Effector memory CD8-positive, alpha-beta T cell (primary cell): ENCODE measurements at places on chromosomes 3 and 15.

- no peaks in the 10 kb centered on the region for H3K36me3 ChIP-seq
- peaks cover 93% of the 10 kb centered on the region for H3K27me3 ChIP-seq
- H3K4me3 ChIP-seq = no peak overlapping the region
- peaks cover 2% of the 10 kb centered on the region for H3K4me1 ChIP-seq
- no peak overlapping the region for H3K27ac ChIP-seq
Measured at GRCh38 chr3:127171320-127171719, 21.6 kb upstream of the PRR23E start.

GRCh38 chr3:192899540-192899982 is 18.1 kb downstream of the MB21D2 start:
- peaks cover 10% of the 10 kb centered on the region for H3K27me3 ChIP-seq
- H3K36me3 ChIP-seq = peaks cover 8% of the 10 kb centered on the region
- peak overlapping the region; percentile 46 for H3K4me3 ChIP-seq
- no peak for DNase-seq
- H3K27ac ChIP-seq = no peak overlapping the region

- peaks cover 97% of the 10 kb centered on the region for H3K27me3 ChIP-seq
- peaks cover 5% of the 10 kb centered on the region for H3K4me1 ChIP-seq
- peak overlapping the region; percentile 61 for H3K4me3 ChIP-seq
- H3K27ac ChIP-seq = no peak overlapping the region
Measured at GRCh38 chr15:57376696-57377477, 582 bp downstream of the CGNL1 start.

- no peak for DNase-seq
- peaks cover 15% of the 10 kb centered on the region for H3K36me3 ChIP-seq
- H3K27ac ChIP-seq = no peak overlapping the region
- H3K4me1 ChIP-seq = peaks cover 7% of the 10 kb centered on the region
- peaks cover 18% of the 10 kb centered on the region for H3K27me3 ChIP-seq
Measured at GRCh38 chr15:28107904-28108275, 8.8 kb upstream of the OCA2 start.

GRCh38 chr3:52859686-52860423 is 25.0 kb upstream of the MUSTN1 start:
- no peaks in the 10 kb centered on the region for H3K27me3 ChIP-seq
- peaks cover 30% of the 10 kb centered on the region for H3K4me1 ChIP-seq
- no peak overlapping the region for H3K27ac ChIP-seq
- no peak overlapping the region for H3K4me3 ChIP-seq
- no peak for DNase-seq
- peaks cover 10% of the 10 kb centered on the region for H3K36me3 ChIP-seq

DNA sequence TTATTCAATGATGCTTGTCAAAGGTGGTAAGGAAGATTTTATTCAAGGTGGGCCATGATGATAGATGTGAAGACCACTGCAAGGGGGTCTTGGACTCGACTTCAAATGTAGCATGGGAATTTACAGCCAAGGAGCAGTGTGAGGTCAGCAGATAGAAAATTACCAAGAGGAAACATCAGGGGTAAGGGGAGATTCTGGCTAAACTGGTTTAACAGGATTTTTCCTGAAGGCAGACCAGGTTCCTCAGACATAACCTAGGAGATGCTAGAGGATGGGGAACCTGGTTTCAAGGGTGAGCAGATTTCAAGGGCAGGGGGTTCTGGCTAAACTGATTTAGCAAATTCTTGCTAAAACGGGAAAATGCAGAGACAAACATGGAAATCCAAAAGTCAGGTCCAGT is 464.9 kb downstream of the TAFA4 start:
- no peak overlapping the region for H3K27ac ChIP-seq
- no peak for DNase-seq
- H3K36me3 ChIP-seq = no peaks in the 10 kb centered on the region
- no peak overlapping the region for H3K4me3 ChIP-seq
- no peaks in the 10 kb centered on the region for H3K27me3 ChIP-seq
- H3K4me1 ChIP-seq = no peaks in the 10 kb centered on the region

DNA sequence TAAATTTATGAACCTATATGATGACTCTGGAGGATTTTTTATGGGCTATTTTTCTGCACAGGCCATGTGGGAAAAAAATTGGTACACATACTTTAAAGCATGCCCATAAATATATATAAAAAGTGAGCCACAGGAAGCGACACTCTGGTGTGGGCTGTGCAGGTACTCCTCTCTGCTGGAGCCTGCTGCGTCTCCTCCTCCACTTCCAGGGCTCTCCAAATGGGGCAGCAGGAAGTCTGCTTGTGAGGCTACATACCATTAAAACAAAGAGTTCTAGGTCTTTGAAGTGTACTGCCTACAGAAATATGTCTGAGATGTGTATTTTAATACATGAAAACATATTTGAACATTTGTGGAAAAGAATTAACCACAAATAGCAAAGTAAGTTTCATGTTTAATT is 135.1 kb downstream of the CTNNB1 start:
- H3K27ac ChIP-seq = no peak overlapping the region
- H3K4me1 ChIP-seq = no peaks in the 10 kb centered on the region
- no peaks in the 10 kb centered on the region for H3K27me3 ChIP-seq
- H3K36me3 ChIP-seq = no peaks in the 10 kb centered on the region
- DNase-seq = no peak
- no peak overlapping the region for H3K4me3 ChIP-seq

DNA sequence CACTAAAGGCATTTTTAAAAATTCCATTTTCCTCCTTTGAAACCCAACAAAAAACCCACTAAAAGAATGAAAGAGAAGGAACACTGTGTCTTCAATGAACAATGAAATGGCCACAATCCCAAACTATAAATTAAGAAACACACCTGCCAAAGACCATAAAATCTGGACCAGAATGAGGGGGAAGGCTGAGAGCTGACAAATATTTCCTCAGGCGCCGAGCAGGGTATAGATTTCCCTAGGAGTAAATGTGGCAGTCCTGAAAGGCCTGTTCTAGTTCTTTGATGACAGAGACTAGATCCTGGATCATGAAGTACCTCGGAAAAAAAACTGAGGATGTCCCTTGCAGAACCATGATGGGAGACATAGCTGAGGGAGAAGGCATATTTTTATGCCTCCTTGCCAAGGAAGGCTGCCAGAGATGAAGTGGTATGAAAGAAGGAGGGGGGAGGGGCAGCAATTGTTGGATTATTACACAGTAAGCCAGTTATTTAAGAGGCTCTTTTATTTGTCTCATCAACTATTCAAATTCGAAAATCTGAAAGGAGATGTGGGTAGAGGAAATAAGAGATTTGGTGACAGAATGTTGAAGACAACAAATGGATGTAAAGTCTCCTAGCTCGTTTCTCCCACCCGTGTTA is 275.3 kb upstream of the GOLGA6L4 start:
- no peak overlapping the region for H3K4me3 ChIP-seq
- H3K36me3 ChIP-seq = no peaks in the 10 kb centered on the region
- H3K27ac ChIP-seq = no peak overlapping the region
- H3K4me1 ChIP-seq = no peaks in the 10 kb centered on the region
- no peaks in the 10 kb centered on the region for H3K27me3 ChIP-seq

DNA sequence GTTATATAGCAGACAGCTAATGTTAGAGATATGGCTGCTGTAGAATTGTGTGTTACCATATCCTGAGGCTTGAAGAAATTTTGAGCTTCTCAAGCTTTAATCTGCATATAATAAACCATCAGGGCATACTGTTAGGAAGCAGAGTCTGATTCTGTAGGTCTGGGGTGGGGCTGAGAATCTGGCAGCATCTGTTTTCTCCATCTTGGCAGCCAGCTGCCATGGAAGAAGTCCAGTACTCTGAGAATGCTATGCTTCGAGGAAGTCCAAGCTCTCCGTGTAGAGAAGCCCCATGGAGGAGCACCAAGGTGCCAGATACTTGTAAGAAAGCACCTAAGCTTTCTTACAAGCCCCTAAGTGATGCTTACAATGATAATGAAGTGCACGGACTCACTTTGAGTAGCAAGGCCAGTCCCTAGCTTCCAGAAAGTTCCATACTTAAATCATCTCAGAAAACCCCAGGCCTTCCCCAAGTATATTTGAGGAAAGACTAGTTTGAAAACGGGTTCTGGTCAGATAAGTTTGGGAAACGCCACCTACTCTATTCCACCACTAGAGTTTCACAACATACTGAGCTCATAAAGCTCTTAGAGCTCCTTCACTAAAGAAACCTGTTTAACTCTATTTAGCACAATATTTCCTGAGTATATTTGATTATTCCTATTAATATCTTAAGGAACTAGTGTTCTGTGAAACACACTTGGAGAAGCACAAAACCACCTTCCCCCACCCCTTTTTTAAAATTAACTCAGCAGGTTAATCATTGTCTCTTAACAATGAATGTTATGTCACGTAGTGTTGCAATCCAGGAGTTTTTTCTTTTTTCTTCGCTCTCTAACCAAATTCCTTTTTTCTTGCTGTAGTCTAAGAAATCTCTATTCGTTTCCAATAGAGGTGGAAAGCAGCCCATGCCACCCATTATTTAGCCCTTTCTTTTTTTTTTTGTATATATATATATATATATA is 59.9 kb upstream of the RASGRP1 start:
- no peak overlapping the region for H3K4me3 ChIP-seq
- DNase-seq = no peak
- H3K4me1 ChIP-seq = peaks cover 18% of the 10 kb centered on the region

GRCh38 chr3:171770689-171771620 is 39.3 kb downstream of the PLD1 start:
- H3K27me3 ChIP-seq = no peaks in the 10 kb centered on the region
- H3K36me3 ChIP-seq = no peaks in the 10 kb centered on the region
- H3K4me3 ChIP-seq = no peak overlapping the region
- no peak overlapping the region for H3K27ac ChIP-seq

DNA sequence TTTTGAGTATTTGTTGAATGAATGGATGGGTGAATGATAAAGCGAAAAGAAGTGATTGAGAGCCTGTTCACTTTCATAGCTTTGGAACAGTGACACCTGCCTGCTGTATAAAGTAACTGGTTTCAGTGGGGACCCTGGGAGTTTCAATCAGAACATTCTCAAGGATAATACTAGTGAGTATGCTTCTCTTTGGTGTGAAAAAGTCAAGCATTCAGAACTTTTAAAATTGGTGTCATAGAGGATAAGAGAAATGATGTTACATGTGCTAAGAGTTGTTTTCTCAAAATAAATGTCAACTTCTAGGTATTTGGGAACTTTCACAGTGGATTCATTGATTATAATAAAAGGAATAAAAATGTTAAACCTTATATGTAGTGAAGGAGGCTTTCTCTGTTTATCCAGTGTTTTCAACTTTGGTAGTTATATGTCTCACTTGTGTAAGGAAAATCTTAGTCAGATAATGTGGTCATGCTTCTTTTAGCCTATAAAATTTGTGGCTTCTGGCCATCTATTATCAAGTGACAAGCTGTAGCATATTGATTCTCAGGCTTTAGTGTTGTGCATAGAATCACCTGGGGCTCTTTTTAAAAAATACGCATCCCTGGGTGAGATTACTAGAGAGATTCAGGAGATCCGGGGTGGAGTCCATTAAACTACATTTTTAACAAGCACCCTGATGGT is 11.9 kb downstream of the LRCH3 start:
- no peaks in the 10 kb centered on the region for H3K27me3 ChIP-seq
- H3K4me1 ChIP-seq = peaks cover 35% of the 10 kb centered on the region
- peak overlapping the region; percentile 68 for H3K4me3 ChIP-seq
- no peak for DNase-seq
- H3K27ac ChIP-seq = peak overlapping the region; percentile 50
- H3K36me3 ChIP-seq = peaks cover 16% of the 10 kb centered on the region

DNA sequence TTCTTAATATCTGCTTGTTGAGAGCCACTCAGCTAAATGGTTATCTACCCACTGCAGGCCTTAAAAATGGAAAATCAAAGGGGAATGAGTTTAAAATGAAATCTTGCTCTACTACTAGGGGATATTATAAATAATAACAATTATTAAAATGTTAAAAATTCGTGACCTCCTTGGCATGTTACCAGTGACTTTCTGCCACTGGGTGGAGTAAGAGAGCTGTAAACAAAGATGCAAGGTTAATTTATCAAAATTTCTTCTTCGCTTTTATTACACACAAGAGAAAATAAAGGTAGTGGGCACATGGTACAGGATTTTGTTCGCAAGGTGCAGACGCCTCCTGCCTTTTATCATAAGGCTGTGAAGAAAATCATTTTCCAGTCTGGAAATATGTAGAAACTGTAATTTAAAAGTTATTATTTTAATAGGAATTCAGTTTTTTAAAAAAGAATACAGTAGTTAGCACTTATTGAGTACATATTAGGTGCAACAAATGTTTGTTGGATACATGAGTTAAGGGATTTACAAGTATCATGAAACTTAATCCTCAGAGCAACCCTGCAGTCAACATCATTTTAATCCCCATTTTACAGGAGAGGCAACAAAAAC is 272.6 kb downstream of the SUCLG2 start:
- peaks cover 3% of the 10 kb centered on the region for H3K4me1 ChIP-seq
- no peak for DNase-seq
- no peaks in the 10 kb centered on the region for H3K27me3 ChIP-seq
- H3K4me3 ChIP-seq = no peak overlapping the region

- no peak overlapping the region for H3K4me3 ChIP-seq
- DNase-seq = no peak
- no peaks in the 10 kb centered on the region for H3K27me3 ChIP-seq
- no peak overlapping the region for H3K27ac ChIP-seq
Measured at GRCh38 chr3:27310688-27311087, 58.5 kb downstream of the NEK10 start.

DNA sequence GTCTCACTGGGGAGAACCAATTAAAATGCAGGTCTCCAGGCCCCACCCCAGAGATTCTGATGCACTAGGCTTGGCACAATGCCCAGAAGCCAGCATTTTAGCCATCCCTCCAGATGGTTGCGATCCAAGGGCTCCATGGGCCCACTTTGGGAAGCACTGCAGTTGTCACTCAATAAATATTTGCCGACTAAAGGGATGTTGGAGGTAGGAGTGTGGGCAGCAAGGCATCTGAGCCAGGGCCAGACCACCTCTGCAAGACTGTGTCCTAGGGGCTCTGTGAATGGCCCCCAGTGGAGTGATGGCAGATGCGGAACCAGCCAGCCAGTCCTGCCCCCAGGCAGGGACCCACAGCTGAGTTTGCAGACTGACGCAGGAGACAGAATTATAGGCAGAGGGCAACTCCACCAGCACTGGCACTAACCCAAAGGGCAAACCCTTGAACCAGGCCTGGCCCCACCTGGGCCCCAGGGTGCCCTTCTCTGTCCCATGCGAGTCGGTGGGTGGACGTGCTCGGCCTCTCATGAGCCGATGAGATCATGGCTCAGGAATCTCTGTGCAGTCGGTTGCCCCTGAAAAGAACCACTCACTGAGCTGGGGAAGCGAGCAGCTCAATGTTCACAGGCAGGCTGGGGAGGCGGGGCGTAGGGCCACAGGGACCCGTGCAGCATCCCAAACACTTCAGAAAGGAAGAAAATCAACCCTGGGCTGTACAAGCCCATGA is 49.7 kb downstream of the SEMA5B start:
- peaks cover 14% of the 10 kb centered on the region for H3K4me1 ChIP-seq
- no peak overlapping the region for H3K27ac ChIP-seq
- H3K4me3 ChIP-seq = no peak overlapping the region
- H3K36me3 ChIP-seq = no peaks in the 10 kb centered on the region
- no peak for DNase-seq

- H3K36me3 ChIP-seq = peaks cover 36% of the 10 kb centered on the region
- H3K4me1 ChIP-seq = peaks cover 19% of the 10 kb centered on the region
- H3K4me3 ChIP-seq = no peak overlapping the region
- DNase-seq = no peak
- no peak overlapping the region for H3K27ac ChIP-seq
Measured at GRCh38 chr3:48451270-48451669, 4.7 kb downstream of the ATRIP start.

- H3K4me3 ChIP-seq = no peak overlapping the region
- no peaks in the 10 kb centered on the region for H3K27me3 ChIP-seq
- H3K27ac ChIP-seq = no peak overlapping the region
- H3K36me3 ChIP-seq = no peaks in the 10 kb centered on the region
Measured at GRCh38 chr3:132650153-132650552, 9.5 kb downstream of the ACAD11 start.

- peaks cover 9% of the 10 kb centered on the region for H3K36me3 ChIP-seq
- peaks cover 9% of the 10 kb centered on the region for H3K4me1 ChIP-seq
- H3K27ac ChIP-seq = no peak overlapping the region
- H3K4me3 ChIP-seq = peak overlapping the region; percentile 78
- H3K27me3 ChIP-seq = peaks cover 8% of the 10 kb centered on the region
Measured at GRCh38 chr3:197913641-197914380, 36.2 kb upstream of the RPL35A start.
